Stimulated activated CD4-positive, alpha-beta T cell treated with anti-CD3 and anti-CD28 coated beads, Interleukin-1b, Interleukin-23, amount 100 ng/mL, for 1 hour (primary cell): ENCODE measurements at places on chromosomes 2 and 18.

- DNase-seq: no peak
Measured at GRCh38 chr2:32825291-32825712, 121.5 kb upstream of the LTBP1 start.

DNA sequence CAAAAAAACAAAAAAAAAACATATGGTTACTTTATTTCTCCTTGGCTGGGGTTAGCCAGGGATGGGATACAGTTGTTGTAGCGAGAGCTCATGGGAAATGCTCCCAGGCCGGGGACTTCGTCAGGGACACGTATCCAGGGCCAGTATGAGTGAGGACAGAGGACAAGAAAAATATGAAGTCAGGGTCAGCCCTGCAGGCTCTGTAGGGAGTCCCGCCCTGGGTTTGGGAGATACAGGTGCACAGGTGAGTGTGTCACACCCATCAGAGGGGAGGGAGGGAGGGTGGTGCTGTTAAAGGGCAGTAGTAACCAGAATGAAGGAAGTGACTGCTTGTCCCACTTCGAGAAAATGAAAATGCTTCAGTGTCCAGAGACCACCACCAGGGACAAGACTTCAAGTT is 55.6 kb upstream of the RBM44 start:
- DNase-seq: no peak

DNA sequence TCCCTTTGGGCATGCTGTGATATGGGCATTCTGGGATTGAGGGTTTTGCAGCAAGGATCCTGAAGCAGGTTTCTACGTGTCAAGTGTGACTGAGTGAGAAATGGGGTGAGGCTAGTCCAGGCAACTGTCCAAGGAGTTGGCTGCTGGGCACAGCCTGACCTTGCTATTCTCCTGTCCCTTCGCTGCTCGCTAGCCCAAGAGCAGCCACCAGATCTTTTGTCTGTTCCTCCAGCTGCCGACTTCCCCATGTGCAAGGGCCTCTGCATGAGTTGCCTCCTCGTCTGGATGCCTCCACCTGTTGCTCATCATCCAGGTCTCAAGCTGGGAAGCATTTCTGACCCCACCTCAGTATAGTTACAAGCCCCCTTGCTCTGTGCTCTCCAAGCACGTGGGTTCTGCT is 71.1 kb downstream of the DYSF start:
- no peak for DNase-seq

DNA sequence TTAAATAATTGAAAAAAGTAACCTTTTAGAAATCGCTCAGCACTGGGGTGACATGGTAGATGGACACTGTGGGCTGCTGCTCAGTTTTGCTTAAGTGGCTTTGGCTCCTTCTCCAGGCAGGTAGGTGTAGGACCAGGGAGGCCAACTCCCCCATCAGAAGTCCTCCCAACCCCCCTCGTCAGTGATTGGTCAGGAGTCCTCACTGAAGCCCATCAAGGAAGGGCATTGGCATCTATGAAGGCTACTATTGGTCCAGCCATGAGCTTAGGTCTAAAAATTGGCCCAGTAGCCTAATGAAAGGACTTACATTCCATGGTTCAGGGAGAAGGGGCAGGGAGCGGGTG is 34.7 kb downstream of the ST3GAL5 start:
- DNase-seq: no peak

DNA sequence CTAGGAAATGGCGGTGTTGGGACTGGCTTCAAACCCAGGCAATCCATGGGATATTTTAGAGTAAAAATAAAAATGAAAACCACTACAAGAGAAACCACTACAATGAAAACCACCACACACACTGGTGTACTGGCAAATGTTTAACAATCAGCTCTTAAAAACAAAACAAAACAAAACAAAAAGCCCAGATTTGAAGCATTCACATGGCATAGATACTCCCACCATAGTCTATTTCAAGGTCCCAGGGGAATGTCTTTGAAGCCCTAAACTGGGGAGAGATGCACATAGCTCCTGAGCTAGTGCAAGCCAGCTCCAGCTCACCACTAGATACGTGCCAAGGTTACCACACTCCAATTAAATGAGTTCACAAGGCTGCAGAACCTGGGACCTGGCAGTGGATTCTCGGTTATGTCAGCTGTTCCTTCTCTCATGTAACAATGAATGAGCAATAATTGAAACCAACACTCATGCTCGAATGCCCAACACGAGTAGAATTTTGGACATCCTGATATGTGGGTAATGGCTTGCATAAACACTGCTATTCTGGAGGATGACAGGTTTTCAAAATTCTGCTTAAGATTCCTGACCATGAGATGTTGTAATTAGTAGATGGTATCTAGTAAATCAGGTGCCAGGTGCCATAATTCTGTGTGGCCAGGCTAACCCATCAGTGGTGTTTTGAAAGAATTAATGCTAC is 102.2 kb downstream of the OSBPL6 start:
- no peak for DNase-seq

DNA sequence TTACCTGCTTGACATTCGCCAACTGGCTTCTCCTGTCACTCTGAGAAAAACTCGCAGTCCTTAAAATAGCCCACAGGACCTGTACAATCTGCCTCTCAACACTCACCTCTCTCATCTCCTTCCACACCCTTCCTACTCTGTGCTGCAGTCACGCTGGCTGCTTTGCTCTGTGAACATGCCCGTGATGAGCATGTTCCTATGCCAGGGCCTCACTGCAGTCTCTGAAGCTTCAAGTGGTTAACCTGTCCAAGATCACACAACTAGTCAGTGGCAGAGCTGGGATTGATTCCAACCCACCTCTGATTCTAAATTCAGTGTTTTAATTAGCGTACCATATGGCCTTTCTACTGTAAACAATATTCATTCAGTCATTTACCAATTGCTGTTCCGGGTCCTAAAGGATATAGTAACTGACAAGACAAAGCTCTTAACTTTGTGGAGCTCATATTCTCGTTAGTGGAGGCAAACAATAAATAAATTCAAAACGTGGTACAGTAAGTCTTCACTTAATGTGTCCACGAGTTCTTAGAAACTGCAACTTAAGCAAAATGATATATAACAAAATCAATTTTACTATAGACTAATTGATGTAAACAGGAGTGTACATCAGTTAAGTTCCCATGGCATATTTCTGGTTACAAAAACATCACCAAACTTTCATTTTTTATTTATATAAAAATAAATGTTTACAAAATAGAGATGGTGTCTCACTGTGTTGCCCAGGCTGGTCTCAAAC is 38.9 kb upstream of the FBXO11 start:
- no peak for DNase-seq

DNA sequence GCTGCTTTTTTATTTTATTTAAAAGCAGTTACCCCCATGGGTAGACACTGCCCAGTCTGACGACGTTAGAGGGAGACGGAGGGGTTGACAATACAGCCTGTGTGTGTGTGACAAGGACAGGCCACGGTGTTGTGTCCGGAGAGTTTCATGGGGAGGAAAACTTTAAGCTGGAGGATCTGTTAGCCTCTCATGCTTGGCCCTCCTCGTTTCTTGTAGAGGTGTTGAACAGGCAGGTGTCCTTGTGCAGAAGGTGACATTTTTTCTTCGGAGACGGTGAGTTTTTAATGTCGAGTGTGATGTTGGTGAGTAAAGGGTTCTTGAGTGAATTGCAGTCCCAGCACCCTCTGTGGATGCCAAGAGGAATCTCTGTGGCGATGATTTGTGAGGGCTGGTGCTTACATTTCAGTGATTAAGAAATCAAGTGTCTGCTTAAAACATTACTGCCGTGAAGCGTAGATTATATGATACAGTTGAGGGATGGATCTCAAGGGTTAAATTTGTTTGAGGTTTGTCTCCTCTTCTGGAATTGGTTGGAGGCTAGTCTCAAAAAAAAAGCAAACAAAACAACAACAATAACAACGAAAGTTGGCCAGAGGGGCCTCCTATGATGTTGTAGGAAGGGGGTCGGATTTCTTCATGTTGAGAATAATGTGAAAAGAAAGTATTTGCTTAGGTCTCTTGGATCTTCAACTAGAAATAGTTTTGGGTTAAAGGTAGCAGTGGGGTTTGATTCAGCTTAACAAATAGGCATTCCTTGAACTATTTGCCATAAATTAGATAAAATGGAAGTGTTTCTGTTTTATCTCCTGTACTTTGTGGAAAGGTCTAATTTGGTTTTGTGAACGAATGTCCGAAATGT is 1.6 kb downstream of the NCOA1 start:
- no peak for DNase-seq

DNA sequence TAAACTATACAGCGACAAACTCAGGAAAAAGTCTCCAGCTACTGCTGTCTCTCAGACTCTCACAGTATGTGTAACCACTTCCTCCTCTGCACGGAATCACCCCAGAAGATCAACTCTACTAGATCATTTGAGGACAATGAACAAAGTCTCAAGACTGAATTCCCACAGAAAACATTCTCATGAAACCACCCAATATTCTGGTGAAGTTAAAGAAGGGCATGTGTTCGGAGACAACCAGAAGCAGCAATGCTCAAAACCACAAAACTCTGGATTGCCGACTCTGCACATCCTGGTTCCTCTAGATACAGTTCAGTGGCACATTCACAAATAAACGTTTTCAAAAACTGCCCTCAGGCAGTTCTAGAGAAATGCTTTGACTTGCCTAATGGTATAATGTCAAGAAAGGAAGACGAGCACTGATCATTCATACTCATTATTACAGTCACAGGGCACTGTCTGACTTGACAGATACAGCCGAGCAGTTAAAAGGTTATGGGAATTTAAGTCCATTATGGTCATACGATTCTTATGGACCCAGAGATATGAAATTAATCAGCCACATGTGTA is 91.9 kb upstream of the STK17B start:
- no peak for DNase-seq

- DNase-seq: no peak
Measured at GRCh38 chr2:11656671-11657101, 13.3 kb downstream of the NTSR2 start.

GRCh38 chr2:207692206-207693065 is 19.0 kb upstream of the CCNYL1 start:
- DNase-seq: peak; percentile 17

DNA sequence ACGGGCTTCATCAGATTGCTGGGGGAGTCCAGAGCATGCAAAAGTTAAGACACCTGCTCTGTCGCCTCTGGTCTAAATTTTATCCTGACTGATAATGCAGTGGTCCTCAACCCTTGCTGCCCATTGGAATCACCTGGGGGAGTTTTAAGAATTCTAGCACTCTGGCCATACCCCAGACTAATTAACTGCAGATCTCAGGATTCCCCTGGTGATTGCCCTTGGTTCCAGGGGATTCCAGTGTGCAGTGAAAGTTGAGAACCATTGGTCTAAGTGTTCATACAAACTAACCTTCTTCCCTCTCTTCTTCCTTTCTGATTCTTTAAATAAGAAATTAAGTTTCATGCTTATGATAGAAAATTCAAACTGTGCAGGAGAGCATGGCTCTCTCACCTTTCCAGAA is 105.7 kb upstream of the MGAT5 start:
- DNase-seq: no peak

DNA sequence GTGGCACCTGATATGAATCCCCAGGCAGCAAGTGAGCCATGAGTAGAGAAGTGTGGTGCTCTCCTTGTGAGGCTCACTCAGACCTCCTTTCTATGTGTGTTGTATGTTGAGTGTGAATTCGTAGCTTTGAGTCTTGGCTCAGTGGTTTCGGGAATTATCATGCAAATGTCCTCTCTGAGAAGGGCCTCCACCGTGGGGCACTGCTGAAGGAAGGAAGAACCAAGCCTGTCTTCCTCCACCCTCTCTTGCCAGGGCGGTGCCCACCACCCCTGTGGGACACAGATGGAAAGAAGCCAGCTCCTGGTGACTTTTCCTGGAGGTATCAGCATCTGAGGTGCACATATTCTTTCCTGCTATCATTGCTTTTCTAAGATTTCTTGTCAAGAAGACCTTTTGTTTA is 156.1 kb downstream of the MYT1L start:
- no peak for DNase-seq
